NCI-H1417 (cell line): ENCODE measurements at places on chromosomes 4 and X.

GRCh38 chrX:139596068-139596467 is 65.5 kb downstream of the F9 start:
- DNase-seq: no peak

DNA sequence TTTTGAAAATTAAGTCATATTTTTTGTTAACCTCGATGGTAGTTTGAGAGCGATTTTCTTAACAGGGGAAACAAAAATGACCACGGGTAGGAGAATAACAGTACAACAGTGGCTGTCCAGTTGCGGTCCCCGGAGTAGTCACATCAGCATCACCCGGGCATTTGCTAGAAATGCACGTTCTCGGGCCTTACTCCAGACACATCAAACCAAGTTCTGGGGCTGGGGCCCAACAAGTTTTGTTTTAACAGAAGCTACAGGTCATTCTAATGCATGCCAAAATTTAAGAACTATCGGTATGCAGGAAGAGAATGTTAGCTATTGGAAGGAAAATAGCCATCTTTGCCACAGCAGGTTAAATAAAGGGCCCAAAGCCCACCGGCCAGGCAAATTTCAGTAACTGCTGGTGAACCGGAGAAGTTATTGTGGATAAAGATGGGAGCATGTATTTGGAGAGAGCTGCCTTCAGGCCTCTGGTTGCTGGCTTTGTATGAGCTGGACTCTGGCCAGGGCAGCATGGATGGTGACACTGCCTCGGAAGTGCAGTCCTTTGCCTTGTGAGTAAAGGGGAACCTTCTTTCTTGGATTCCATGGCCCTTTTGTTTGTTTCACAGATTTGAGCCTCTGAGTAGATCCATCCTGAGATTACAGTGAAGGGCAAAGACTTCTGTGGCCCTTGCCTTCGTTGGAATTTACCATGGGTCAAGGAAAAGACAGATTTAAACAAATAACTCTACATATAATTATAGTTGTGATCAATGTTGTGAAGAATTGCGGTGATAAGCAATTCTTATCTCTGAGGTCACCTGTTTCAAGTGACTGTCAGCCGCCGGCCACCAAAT is 62.1 kb downstream of the TBC1D14 start:
- no peak for DNase-seq

- DNase-seq: peak; percentile 86
Measured at GRCh38 chr4:138870737-138871554, 144.6 kb upstream of the NOCT start.

- no peak for DNase-seq
Measured at GRCh38 chr4:137960371-137961050, 281.6 kb downstream of the SLC7A11 start.

GRCh38 chrX:81957900-81958545 is 756.1 kb downstream of the SH3BGRL start:
- DNase-seq: no peak

DNA sequence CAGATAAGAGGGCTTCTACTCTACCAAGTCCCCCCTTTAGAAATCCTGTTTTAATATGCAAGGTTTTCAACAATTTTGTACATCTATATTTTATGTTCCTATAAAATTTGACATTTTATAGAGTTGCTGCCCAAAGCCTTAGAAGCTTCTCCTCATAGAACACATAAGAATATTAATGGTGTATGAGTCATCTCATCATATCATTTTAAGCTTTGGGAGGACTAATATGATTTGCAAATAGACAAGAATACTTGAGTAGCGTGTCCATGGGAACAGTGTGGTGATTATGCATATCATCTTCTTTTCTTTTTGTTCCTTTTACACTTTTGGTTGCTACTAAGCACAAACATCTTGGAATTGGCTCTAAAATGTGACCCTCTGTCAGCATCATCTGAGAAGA is 56.7 kb upstream of the HUWE1 start:
- no peak for DNase-seq

DNA sequence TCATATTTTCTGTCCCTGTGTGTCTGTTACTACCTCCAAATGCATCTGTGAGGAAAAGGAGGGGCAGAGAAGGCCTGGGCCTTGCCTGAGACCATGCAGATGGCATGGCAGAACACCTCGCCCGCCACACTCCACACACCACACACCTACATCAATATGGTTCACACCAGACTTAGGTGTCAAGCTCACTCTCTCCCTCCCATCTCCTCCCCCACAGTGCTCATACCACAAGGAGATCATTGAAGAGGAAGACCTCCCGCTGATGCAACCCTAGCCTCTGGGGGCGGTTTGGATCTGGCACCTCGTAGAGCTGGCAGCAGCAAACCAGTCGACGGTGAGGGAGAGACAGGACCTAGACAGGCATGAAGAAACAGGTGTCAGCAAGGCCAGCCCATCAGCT is 16.6 kb upstream of the KDM5C start:
- DNase-seq: no peak

- DNase-seq: no peak
Measured at GRCh38 chr4:101290654-101291053, 56.7 kb downstream of the PPP3CA start.

DNA sequence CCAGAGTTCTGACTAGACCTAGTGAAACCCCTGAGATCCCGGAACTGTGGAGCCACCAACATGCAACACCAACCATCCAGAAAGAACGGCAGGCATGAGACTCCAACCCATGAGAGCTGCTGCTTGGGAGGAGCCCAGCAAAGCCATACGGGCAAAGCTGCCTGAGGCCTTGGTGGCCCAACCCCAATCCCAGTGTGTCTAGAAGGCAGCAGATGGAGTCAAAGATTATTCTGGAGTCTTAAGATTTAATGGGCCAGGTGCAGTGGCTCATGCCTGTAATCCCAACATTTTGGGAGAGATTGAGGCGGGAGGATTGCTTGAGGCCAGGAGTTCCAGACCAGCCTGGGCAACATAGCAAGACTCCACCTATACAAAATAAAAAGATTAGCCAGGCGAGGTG is 49.2 kb upstream of the PDK3 start:
- no peak for DNase-seq

DNA sequence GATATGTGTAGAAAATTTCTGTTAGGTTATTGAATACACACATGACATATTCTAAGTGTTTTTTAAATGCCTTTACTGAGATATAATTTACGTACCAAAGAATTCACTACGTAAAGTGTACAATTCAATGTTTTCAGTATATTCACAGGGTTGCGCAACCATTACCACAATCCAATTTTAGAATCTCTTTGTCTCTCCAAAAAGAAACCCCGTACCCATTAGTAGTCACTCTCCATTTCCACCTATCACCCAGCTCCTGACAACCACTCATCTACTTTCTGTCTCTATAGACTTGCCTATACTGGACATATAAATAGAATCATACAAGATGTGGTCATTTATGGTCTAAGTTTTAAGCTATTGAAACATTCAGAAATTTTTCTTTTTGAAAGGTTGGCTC is 53.0 kb upstream of the FBXW7 start:
- no peak for DNase-seq

GRCh38 chr4:55122235-55122634 is 3.2 kb downstream of the KDR start:
- no peak for DNase-seq

- peak; percentile 34 for DNase-seq
Measured at GRCh38 chrX:22758807-22759481, 240.8 kb upstream of the DDX53 start.

DNA sequence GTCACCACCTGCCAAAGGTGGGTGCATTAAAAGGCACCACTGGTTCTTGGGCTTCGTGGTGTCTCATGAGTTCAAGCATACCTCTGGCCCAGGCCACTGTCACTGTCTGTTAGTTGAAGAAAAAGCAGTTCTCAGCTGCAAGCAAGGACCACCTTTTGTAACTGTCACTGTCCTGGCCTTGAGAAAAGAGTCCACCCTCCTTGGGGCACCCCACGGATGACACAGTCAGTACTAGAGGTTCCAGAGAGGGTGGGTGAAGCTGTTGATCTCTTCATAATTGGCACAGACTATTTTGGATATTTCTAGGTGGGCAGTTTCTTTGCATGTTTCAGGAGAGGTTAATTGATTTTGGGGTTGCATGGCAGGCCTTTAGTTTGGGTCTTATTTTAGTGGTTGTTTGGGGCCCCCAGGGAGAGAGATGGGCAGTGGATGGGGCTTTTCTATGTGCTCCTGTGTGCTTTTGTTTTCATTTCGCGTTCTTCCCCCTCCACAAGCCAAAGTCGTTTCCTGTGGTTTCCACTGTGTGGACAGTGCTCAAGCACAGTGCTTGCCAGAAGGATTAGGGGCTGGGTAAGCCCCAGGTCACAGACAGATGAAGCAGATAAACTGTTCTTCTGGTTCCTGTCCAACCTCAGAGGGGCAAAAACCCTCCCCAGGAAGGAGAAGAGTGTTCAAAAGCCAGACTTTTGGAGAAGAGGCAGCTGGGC is 156.2 kb upstream of the PPP1R2C start:
- no peak for DNase-seq

GRCh38 chr4:114265342-114265741 is 285.9 kb upstream of the ARSJ start:
- peak; percentile 90 for DNase-seq

DNA sequence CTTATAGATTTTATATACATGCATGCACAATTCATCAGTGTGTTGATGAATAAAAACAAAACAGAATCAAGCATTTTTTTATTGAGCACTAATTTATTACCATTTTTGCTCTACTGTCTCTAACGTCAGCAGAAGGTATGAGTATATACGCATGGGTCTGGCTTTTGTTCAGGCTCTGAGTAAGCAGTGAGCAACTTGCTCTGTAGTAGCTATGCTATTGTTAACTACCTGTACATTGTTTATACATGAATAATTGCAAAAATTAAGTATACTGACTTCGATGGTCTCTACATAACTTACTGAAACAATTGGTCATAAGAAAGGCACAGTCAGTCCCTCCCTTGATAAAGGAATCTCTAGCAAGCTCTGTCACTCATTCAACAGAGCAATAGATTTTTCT is 122.9 kb downstream of the RS1 start:
- no peak for DNase-seq

DNA sequence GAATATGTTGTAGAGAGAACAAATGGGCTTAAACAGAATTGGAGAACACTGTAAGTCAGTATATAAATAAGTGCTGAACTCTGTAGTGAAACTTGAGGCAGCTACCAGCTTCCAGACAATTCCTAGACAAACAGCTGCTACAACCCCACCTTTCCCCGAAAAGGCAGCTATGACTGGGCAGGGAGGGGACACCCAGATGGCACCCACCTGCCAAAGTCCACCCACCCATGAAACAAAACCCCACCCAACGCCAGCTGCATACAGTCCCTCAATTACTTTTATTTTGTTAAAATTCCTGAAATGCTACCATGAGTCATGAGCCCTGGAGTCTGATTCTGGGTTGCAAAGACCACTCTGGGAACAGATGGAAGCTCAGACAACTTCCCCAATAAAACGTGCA is 24.4 kb downstream of the RELL1 start:
- no peak for DNase-seq

GRCh38 chrX:36898301-36898700 is 109.9 kb upstream of the FAM47C start:
- DNase-seq: no peak

- no peak for DNase-seq
Measured at GRCh38 chr4:74056114-74056857, 17.8 kb upstream of the CXCL3 start.

DNA sequence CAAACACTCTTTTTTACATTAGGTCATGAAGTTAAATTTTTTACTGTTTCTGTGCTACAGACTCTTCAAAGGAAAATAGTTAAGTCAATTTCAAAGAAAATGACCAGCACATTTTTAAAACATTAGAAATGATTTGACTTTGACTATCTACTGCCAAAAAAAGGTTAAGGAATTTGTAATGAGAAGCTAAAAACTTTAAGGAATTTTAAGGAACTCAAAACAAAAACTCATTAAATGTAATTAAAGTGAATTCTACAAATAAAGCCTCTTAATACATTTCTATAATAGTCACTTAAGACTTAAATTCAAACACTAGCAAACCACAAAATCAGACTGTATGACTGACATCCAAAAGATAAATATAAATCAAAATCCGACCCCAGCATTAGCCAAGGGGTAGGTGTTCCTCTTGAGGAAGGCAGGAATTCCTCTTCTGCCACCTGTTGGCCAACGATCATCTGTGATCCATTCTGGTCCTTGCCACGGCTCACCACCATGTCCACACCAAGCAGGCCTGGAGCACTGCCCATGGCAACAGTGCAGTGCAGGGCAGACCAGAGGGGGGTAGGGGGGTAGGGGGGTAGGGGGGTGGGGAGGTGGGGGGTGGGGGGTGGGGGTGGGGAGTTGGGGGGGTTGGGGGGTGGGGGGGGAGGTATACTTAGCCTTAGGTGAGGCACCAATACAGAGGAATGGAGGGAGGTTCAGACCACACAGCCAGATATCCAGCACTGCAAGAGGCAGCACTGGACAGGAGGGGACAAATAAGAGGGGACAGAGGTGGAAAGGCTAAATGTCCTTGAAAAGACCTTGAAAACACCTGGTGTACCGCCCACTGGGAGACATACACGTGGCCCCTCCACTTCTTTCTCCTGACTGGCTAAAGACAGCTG is 287.4 kb downstream of the CHIC1 start:
- no peak for DNase-seq

DNA sequence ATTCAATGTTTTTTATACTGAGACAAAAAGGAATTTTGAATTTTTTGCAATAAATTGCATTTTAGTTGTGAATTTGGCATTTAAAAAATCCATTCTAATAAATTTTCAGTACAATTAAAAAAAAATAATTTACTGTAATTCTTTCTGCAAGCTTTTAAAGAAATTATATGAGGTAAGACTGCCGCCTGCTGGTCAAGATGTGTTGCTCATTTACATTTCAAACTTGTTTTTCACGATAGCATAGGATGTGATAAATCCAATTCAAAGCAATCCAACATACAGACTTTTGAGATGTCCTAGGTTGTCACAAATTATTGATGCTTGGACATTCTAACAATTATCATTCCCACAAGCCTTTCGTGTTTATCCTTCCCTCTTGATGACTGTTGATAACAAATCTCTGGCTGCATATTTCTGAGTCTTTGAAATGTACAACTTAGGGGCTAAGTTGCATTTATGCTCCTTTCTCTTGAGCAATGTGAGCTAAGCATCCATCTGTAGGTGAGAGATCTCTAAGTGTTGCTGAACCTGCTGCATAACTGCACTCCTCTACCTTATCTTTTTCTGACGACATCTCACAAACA is 21.7 kb upstream of the MFAP3L start:
- DNase-seq: peak; percentile 43

GRCh38 chr4:53119680-53120079 is 246.2 kb downstream of the SCFD2 start:
- no peak for DNase-seq

DNA sequence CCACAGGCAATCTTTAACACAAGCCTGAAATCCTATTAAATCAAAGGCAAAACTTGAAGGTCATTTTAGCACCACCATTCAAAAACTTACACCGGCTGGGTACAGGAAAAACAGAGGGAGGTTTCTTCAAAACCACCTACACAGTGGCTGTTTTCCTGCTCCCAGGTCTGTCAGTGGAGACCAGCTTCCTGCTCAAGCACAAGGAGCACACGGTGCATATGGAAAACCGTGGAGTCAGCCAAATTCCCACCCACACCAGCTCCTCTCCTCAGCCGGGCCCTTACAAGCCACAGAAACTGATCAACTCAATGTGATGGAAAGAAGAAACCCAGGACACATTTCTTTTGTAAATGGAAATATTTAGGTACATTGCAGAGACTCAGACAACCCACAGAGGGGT is 14.3 kb upstream of the FAM241A start:
- no peak for DNase-seq
